Fibroblast of skin of right biceps (primary cell): ENCODE measurements at places on chromosomes 6 and 20.

DNA sequence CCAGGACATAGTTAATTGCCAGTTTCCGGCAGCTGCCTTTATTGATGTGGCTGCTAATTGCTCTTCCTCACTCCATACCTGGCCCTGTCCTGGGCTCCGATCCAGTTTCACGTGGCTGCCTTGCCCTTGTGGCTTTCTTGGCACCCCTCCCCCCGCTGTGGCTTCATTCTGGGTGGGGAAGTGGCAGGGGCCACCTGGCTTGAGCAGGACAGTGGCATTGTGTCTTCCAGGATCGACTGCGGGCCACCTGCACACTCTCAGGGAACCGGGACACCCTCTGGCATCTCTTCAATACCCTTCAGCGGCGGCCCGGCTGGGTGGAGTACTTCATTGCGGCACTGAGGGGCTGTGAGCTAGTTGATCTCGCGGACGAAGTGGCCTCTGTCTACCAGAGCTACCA is 10.8 kb downstream of the MAVS start:
- DNase-seq = no peak

- DNase-seq = peak; percentile 85
Observed at GRCh38 chr6:148441454-148441911, 98.8 kb downstream of the SASH1 start.

GRCh38 chr20:3071610-3072529 is at the start of gene OXT:
Gene OXT (plus strand): TSS chr20:3071620. CDS start chr20:3071656, 36 bp downstream.
- DNase-seq = peak; percentile 44

DNA sequence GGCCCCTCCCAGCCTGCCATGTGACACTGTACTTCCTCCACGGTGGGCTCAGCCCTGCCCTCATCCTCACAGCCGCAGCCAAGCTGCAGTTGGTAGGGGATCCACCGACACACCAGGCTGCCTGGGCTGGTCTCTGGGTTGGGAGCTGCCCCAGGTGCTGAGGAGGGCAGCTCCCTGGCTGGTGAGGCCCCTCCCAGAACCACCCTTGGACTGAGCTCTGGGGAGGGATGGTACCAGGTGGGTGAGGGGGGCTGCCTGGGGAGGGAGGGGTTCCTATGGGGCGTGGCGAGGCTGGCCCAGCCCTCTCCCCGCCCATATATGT is 185 bp upstream of the TNFRSF6B start:
- DNase-seq = peak; percentile 39

DNA sequence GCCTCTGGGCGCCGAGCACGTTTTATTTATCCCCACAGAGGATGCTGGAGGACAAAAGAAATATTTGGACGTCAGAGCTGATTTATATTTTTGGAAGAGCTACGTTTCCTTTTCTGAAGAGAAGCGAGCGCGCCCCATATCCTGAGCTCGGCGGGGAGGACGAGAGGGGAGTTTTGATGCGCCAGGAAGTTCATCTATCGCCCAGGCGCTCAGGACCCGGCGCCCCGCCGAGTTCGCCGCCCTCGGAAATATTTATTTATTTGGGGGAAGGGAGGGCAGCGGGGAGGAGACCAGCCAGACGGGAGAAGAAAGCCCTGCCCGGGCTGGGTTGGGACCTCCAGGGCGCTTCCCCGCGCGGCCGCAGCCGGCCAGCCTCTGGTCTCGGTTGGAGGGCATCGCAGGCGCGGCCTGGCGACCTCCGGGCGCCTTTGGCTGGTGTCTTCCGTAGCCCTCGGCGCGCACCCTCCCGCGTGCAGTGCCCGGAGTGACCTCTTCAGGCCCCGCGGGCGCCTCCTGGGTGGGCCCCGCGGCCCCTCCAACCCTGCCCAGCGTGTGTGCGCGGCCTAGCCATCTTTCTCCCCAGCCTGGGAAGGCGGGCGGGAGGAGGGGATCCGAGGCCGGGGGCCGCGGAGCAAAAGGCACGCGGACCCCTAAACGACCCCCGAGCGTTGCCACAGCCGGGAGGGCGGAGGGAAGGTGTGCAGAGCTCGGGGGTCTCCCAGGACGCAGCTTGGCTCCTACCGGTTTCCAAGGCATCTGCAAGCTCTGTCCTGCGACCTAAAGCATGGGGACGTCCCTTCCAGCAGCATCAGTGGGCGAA is 5.4 kb upstream of the FOXF2 start:
- DNase-seq = no peak

DNA sequence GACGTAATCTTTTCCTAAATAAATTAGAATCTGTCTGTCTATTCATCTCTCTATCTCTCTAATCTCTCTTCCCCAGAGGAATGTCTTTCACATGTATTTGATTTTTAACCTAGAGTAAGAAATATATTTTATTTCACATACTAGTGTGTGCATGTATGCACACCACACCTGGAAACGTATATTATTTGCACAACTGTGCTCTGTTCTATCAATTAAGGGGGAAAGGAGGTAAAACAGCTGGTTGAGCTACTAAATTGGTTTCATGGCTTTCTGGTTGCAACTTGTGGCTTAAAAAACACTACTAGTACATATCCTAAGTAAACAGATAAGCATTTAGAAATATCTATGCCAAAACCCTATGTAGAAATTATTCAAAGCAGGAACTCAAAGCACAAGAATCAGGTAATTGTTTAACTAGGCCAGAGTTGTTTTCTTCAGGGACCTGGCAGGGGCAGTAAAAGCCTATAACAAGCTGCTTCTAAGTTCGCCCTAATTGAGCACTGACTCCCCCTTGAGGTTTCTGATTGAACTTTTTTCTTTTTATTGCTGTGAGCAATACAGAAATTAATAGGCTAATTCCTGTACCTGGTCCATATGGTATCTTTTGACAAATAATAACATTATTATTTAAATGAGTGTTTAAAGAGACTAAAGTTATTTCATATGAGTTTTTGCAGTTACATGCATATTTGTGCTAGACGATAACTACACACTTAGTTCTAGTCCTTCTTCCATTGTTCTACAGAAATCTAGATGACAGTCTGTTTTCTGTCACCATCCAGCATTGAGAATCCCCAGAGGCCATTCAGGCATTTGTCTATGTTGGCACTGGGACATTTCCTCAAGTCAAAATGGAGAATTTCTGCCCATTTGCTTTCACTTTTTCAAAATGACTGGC is 88.6 kb downstream of the MCHR2 start:
- peak; percentile 62 for DNase-seq

GRCh38 chr6:139979021-139979725 is 604.7 kb upstream of the CITED2 start:
- no peak for DNase-seq

GRCh38 chr6:5619249-5619648 is 357.9 kb downstream of the FARS2 start:
- no peak for DNase-seq

DNA sequence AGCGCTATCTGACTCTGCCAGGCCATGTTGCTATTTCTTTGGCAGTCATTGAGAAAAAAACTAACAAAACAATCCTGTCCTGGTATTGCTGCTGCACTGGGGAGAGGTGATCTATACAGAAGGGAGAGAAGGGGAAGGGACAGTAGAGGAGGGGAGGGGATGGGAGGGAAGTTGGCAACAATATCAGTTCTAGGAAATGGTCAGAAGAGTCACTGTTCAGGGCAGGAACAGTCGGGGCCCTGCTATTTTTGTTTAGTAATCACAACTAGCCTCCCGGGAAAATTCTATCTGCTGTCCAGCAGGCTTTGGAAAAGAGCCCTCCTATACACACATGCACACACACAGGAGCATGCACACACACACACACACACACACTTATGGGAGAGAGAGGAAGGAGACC is 142.3 kb upstream of the CARMIL1 start:
- peak; percentile 3 for DNase-seq

- DNase-seq = no peak
Observed at GRCh38 chr6:42446370-42446769, 5.4 kb downstream of the TRERF1 start.

GRCh38 chr6:34806738-34807453 is 15.0 kb downstream of the BLTP3A start:
- DNase-seq = peak; percentile 51

- peak; percentile 56 for DNase-seq
Observed at GRCh38 chr20:32538526-32538939, 46.6 kb downstream of the NOL4L start.

DNA sequence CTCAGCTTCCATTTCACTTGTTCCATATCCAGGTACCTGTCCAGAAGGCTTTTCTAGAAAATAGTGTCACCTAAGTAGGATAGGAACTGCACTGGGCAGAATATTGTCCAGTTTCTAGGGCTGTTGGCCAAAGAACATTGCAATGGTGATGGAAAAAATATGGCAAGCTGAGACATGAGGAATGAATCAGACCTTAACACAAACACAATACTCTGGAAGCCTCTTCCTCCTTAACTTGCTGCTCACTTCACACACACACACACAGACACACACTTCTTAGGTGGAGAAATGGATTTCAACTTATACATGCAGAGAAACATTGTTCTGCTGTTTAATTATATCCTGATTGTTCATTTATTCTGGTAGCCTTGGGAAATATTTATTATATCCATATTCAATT is 203.0 kb upstream of the RGS17 start:
- no peak for DNase-seq

DNA sequence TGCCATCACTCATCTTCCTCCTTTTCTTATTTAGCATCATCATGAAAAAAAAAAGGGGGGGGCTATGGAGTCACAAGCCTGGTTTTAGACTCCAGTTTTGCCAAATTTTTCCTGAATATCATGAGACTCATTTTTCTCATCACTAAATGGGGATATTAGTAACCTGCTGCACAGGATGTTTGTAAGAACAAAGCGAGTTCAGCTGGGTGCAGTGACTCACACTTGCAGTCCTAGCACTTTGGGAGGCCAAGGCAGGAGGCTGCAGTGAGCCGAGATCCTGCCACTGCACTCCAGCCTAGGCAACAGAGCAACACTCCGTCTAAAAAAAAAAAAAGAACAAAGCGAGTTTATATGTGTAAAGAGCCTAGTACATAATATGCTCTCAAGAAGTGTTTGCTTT is 82.8 kb downstream of the TFAP2A start:
- DNase-seq = no peak

DNA sequence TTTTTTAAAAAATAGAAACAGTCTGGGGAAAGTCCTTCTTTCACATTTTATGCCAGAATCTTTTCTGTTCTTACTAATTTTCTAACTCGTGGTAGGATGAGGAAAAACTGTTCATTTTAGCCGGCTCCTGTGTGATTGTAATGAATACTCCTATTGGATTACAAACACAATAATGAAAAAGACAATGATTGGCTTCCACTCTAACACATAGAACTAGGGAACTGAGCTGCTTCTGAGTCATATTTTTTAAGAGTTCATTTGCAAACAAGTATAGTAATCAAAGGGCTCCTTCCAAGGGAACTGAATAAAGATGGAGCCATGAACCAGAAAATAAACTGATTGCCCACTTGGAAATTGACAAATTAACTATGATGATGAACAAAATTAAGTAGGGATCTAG is 265.3 kb upstream of the TCF21 start:
- DNase-seq = no peak

DNA sequence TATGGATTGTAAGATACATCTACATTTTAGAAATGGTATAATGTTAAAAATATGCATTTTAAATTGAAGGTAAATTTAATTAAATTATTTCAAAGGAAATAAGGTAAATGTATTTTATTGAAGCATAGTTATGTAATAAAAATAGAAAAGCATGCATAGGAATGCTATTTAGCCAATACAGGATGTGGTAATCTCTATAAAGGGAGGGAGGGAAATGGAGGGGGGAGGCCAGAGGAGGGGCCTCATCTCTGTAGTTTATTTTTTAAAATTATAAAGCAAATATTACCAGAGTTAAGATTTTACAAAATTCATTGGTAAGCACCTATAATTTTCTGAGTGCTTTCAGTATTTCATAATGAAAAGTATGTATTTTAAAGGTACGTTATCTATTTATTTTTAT is 27.2 kb downstream of the SLC16A10 start:
- DNase-seq = peak; percentile 45
